ENCODE measurements at places on chromosomes 13 and 19.

DNA sequence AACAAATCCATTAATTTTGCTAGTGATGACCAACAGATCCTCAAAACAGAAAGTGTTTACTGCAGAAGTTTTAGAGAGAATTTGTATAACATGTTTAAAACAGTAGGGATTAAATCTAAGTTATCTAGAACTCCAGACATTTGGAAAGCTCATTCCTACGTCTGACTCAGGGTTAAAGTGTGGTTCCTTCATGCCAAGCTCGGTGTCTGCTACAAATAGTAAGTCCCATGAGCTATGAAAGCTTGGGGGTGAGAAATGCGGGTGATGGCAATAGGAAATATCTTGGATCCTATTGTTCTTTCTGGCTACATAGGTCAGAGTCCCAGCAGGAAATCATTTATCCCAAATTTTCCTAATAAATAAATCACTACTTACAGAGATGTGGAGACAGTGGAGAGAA is 867.1 kb downstream of the UQCRFS1 start:
- no peak for DNase-seq

DNA sequence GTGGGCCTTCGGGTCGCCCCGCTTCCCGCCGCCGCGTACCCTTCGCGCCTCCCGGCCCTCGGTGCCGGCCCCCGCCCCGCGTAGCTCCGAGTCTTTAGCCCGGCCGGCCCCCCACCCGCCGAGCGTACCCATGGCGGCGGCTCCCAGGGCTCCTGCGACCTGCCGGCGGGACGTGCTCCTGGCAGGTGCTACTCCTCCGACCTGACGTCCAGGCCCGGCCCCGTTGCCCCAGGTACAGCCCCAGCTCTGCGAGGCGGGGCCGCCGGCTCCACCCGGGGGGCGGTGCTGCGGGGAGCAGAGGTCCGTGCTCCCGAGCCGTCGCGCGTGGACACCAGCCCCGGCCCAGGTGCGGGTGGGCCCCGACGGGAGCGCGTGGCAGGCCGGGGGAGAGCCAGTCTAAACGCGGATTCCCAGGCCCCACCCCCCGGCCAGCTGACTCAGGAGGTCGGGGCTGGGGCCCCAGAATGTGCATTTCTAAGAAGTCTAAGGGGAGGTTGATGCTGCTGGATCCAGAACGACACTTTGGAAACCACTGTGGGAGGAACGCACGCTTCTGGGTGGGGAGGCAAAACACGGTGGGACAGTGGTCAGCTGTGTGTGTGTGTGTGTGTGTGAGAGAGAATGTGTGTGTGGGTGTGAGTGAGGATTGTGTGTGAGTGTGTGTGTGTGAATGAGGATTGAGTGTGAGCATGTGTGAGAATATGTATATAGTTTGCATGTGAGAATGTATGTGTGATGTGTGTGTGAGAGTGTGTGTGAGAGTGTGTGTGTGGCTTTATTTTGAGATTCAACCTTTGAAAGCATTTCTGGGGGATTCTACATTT is at the start of gene SLC15A1:
TSS of gene SLC15A1 (minus strand) at position 206 of the 824 bp plus-strand sequence. CDS start at position 132, 74 bp downstream.
- DNase-seq = no peak

DNA sequence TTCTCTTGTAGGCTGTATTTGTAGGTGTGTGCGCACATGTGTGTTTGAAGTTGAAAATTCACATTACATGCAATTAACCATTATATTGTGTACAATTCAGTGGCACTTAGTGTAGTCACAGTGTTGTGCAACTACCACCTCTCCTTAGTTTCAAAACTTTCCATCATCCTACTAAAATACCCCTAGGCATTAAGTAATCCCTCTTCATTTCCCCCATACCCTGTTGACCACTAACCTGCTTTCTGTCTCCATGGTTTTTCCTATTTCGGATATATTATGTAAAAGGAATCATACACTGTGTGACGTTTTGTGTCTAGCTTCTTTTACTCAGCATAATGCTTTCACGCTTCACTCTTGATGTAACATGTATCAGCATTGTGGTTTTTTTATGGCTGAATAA is 16.1 kb downstream of the LSM14A start:
- DNase-seq = no peak

GRCh38 chr19:6891761-6892385 is 4.5 kb downstream of the ADGRE1 start:
- DNase-seq = no peak

DNA sequence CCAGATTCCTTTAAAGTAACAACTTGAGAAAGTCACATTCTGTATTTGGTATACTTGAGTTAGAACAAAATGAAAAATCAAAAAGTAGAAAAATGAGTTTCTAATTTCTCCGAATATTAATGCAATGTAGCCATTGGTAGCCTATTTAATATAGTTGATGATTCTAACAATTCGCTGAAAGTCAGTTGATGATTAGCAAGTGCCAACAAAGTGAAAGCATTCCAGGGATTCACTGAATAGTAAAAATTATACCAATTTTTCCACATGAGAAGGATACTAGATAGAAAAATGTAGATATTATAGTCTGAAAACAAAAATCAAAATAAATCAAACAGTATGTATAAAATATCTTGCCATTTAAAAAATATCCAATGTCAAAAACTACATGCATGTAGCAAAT is 117.2 kb downstream of the FREM2 start:
- DNase-seq = no peak

DNA sequence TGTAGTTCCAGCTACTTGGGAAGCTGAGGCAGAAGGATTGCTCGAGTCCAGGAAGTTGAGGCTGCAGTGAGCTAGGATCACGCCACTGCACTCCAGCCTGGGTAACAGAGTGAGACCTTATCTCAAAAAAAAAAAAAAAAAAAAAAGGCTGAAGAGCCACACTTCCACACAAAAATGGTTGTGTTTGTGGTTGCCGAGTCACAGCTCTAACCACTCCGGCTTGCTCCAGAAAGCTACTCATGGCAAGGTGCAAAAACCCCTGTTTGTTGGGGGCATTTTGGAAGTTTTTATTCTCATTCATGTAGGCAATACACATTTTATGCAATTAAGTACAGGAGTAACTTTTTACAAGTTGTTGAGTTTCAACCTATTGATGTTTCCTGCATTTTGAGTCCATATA is 93.5 kb downstream of the INSR start:
- DNase-seq = no peak

DNA sequence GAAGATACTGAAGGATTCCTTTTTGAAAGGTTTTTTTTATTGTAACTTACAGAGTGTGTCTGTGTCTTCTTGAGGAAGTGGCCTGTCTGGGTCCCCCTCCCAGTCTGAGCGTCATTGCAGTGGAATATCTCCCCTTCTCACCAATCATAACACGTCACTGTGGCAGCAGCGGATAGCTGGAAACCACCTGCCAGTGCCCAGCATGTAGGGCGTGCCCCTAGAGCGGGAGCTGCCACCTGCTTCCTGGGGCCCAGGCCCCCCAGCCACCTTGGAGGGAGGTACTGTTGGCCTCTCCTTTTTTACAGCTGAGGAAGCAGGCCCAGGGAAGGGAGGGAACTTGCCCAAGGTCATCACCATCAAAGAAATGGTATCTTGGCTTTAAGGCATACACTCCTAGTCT is 4.6 kb upstream of the DNM2 start:
- no peak for DNase-seq

GRCh38 chr19:35828692-35829301 is 16.2 kb upstream of the PRODH2 start:
- DNase-seq = no peak

- no peak for DNase-seq
These were observed 231.7 kb downstream of the MZT1 start for GRCh38 chr13:72495681-72496080.

GRCh38 chr13:111514610-111515306 is 194.3 kb downstream of the TEX29 start:
- DNase-seq = no peak

DNA sequence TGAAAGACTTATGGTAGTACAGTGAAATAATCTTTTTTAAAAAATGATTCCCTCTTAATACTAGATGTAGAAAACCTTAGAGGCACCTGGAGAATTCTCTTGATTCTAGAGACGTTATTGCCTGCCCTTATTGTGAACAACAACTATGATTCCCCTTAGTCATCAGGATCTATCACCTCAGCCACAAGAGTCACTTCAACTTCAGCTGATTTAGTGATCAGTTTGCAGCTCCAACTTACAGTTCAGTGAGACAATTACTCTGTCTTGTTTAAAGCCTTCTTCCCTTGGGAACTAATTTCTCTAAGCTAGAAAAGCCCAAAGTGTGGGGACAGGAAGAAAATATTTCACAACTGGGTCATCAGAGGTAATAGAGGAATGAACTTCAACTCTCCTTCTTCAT is 254.3 kb upstream of the SLITRK1 start:
- no peak for DNase-seq

DNA sequence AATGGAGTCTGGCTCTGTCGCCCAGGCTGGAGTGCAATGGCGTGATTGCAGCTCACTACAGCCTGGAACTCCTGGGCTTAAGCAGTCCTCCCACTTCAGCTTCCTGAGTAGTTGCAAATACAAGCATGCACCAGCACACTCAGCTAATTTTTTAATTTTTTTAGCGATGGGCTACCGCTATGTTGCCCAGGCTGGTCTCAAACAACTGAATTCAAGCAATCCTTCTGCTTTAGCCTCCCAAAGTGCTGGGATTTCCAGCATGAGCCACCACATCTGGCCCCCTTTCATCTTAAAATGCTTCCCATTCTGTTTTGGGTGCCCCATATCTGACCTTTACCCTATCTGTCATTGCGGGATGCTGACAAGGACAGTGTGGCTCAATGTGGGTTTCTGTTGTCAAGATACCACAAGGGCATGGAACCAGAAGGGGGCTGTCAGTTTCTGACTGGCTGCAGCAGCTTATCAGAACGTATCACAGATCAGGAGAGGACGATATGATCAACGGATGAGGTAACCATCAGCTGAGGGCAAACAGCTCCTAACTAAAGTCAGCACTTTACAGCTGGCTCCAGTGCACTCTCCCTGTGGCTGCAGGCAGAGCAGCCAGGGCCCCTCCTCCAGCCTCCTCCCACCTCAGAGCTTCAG is 32.4 kb downstream of the GPR42 start:
- no peak for DNase-seq

All from cerebellar nuclear complex (tissue), 1 donor.